ENCODE measurements at places on chromosomes 6 and 20.

DNA sequence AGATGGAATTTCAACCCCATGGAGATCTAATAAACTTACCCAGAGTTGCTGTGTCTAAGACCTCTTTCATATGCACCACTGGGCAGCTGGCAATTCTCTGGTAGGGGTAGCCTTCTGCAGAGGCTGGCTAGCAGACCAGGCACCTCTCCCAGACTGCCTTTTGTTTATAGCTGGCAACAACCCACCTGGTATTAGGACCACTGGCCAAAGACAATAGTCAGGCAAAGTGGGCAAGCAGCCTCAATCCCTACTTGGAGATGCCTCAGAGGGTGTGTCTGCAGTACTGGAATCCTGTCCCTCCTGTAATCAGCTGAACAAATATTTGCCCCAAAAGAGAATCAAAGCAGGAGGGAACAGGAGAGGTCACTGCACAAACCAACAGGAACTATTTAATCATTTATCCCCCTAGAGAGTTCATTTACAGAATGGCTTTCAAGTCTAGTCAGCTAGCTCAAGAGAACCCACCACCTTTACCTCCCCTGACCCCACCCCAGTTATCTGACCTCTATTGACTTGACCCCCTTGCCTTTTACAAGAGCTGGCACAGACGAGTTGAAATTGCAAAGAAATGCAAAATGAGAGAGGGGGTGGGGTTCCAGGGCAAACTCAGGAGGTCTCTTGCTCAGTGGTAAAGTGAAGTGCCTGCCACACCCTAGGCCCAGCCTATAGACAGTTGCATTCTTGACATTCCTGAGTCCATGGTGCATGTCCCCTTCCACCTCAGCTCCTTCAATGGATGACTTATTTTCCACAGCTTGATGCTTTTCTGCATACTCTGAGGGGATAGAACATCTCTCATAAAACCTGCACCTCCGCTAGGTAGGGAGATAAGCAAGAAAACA is 2.8 kb downstream of the BCL2L1 start:
- no peak for DNase-seq

DNA sequence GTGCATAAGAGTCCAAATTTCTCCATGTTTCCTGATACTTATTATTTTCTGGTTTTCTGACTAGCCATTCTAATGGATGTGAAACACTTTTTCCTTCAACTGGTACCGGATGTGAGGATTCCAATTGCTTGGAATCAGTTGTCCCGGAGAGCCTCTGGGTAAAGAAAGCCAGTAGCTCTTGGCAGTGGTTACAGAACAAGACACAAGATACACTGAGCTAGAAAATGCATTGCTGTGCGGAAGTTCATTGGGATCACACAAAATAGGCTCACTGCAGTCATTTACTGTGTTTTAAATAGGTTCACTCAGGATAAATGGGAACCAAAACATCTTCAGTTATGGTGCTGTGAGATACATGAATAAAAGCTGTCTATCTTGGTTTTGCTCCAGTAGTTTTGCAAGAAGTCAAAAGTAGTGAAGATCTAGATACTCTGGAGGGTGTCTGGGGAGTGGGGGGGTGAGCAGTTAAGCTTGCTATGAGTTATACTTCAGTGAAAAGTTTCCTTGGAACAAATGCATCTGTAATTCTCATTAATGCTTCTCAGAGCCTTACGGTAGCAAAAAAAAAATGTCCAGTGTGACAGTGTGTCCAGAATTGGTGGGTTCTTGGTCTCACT is 54.4 kb upstream of the RNF182 start:
- DNase-seq = no peak

GRCh38 chr20:24622856-24623255 is 153.4 kb downstream of the SYNDIG1 start:
- DNase-seq = no peak

- DNase-seq = no peak
These were observed 176.7 kb upstream of the BTBD3 start for GRCh38 chr20:11740975-11741374.

- DNase-seq = no peak
These were observed 248.5 kb downstream of the BTBD9 start for GRCh38 chr6:38391206-38391605.

- DNase-seq = no peak
These were observed 45.7 kb downstream of the TMEM200A start for GRCh38 chr6:130411481-130411880.

DNA sequence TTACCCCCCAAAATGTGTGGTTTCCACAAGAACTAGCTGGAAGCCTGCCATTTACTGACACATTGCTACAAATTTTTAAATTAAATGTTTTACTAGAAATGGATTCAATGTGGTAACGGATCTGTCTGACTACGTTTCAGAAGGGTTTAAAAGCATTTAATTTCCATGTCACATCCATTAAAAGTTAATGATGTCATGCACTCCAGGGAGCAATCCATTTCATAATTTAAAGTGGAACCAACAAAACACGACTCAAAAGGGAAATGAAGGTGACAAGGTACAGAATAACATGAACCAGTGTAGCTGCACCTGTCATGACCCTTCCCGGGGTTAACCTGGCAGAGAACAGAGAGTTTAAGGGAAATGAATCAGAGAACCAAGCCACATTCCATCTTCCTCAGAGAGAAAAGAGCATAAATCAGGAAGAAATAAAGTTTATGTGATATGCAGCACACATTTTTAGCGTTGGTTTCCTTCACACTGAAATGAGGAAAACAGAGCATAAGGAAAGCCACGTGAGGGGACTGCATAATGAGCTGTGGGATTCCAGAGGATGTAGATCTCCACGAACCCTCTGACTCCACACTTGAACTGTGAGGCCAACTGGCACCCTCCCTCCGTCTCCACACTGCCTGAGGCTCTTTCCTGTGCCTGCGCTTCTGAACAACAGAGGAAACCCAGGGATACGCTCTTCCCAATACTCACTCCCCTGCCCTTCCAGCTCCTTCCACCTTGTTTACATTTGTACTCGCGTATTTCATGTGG is 170.3 kb upstream of the AHI1 start:
- no peak for DNase-seq

DNA sequence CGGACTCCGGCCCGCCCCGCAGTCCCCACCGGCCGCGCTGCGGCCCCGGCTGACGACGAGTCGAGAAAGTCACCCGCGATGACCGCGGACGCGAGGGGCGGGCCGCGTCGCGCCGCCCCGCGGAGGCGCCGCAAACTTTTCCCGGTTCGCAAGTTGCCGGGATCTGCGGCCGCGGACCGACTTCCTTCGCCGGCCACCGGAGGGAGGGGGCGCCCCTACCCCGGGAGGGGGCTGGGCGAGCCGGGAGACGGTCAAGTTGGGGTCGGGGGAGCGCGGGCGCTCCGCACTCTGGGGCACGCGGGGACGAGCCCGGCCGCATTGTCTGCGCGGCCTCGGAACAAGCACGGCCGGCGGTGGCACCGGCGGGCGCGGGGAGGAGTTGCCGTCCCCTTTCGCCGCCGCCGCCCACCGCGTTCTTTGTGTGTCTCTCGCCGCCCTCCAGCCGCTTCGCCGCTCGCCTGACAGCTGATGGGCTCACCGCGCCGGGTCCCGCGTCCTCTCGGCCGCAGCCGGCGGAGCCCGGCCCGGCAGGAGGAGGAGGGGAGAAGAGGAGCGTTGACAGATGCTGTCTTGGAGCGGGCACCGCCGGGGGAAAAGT is 131.6 kb downstream of the OGFRL1 start:
- no peak for DNase-seq

DNA sequence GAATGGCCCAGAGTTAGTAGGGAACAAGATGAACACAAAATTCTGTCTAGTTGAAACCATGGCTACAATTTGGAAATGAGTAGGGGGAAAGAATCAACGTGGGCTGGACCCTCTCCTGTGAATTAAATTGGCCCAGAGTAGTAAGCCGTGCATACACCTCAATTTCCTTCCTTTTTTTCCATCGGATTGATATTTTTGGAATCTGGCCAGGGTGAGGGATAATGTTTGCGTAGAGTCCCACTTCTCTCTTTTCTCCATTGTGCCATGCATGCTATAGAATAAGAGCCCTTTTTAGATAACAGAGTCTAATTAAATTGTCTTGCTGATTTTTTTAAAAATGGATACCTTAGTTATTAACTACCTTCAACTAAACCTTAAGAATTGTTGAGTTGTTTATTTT is 35.2 kb downstream of the XRN2 start:
- DNase-seq = no peak

GRCh38 chr6:168458101-168458500 is 17.1 kb downstream of the SMOC2 start:
- no peak for DNase-seq

- no peak for DNase-seq
These were observed 368.8 kb upstream of the SASH1 start for GRCh38 chr6:147973806-147974205.
